ENCODE measurements at places on chromosomes 12 and 14.

GRCh38 chr14:68306265-68306933, 486.5 kb downstream of the ZFP36L1 start:
- no peak for DNase-seq

DNA sequence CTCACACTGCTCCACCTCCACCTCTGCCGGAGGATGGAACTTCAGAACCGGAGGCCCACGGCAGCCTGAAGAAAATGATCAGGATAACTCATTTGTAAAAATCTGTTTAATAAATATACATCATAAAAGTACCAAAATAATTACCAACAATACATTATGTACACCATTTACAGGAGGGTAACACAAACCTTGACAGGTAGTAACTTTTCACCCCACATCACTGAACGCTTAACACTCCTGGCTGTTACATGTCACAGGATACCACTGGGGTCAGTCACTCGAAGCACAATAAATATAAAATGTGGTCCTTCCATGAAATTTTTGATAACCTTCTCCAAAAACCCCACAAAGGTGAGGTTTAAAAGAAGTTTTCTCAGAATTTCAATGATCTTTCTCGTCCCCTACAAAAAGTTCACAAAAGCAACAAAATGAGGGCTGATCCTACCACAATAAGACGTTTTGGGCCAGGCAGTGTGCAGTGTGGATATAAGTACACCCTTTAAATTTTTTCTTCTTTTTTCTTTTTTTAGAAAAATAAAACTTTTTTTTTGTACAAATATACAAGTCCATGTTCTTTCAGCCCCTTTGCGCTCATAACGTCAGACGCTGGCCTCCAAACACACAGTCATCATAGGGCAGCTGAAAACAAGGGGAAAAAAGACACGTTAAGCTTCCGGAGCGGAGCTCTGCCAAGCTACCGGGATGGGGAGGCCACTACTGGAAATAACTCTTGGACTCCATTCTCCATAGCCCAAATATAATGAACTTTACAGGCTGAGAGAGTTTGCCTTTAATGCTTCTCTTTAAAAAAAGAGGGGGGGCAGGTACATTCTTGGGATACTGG, 2.9 kb downstream of the NFKBIA start:
- no peak for DNase-seq

DNA sequence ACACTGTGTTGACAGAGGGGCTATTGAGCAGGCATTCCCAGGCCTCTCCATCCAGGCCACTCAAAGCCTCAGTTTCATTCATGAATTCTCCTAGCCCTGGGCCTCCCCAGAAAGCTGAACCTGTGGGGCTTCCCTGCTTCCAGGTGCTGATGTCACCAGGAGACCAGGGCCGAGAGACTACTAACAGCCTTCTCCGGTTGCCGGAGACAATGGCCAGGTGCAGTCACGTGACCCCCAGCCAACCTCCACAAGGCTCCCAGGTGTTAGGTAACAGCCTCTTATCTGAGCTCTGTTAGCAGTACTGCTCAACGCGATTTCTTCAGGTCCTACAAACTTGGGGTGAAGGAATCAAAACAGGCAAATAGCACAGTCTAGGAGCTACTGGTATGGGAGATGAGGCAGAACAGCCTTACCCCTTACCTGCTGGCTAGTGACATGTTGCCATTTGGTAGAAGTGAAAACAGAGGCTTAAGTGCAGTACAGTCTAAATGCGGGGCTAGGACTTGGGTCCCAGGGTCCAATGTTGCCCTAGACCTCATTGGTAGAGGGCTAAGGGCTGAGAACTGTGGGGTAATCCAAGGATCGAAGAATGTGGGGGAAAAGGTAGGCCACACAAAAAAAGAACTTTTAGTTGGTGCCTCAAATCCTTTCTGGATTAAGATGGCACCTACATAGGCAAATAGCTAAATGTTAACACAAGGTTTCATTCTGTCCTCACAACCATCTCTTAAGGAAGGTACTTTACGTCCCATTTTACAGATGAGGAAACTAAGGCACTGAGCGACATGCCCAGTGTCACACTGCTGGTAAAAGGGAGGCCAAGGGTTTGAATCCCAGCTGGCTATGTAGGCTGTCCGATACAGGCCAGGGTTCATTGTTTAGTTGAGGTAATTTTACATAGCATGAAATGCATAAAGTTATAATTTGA, 3.8 kb downstream of the CCDC88C start:
- no peak for DNase-seq

- no peak for DNase-seq
Observed at GRCh38 chr14:52305014-52305413, 9.1 kb upstream of the PTGER2 start.

DNA sequence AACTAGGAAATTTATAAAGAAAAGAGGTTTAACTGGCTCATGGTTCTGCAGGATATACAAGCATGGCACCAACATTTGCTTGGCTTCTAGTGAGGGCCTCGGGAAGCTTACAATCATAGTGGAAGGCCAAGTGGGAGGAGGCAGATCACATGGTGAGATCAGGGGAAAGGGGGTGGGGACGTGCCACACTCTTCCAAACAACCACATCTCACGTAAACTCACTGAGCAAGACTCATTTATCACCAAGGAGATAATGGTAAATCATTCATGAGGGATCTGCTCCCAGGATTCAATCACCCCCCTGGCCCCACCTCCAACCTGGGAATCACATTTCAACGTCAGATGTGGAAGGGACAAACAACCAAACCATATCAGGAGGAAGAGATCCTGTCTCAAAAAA, 35.8 kb downstream of the NUMB start:
- no peak for DNase-seq

DNA sequence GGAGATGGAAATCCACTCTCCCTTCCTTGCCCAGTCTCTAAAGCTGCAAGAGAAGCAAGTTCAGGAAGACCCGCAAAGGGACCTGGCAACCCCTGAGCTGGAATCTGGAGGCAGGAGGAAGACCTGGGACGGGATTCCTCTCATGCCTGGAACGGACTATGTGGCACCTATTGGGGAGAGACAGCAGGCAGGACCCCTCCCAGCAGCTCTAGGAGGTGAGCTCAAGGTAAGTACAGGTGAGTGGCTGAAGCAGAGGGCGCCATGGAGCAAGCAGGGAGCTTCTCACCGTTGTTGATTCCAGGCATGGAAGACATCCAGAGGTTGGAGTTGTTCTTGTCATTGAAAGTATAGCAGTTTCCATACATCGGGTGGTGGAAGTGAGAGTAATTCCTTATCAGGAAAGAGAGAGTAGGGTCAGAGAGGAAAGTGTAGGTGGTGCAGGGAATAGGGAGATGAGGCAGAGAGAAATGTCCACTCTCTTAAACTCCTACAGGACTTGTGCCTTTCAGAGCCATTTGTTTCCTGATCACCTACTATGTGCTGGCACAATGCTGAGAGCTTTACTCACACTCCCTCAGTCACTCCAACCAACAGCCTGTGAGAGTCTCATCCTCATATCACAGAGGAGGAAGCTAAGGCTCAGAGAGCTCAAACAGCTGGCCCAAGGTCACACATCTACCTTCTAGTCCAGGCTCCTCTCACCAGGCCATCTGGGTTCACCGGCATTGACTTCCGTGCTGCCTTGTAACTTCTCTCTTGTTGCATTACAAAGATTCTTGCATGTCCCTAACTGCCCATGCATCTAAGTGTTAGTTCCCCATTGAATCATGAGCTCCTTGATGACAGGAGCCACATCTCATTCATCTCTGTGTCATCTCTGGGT, 13.9 kb upstream of the TNFRSF1A start:
- no peak for DNase-seq

DNA sequence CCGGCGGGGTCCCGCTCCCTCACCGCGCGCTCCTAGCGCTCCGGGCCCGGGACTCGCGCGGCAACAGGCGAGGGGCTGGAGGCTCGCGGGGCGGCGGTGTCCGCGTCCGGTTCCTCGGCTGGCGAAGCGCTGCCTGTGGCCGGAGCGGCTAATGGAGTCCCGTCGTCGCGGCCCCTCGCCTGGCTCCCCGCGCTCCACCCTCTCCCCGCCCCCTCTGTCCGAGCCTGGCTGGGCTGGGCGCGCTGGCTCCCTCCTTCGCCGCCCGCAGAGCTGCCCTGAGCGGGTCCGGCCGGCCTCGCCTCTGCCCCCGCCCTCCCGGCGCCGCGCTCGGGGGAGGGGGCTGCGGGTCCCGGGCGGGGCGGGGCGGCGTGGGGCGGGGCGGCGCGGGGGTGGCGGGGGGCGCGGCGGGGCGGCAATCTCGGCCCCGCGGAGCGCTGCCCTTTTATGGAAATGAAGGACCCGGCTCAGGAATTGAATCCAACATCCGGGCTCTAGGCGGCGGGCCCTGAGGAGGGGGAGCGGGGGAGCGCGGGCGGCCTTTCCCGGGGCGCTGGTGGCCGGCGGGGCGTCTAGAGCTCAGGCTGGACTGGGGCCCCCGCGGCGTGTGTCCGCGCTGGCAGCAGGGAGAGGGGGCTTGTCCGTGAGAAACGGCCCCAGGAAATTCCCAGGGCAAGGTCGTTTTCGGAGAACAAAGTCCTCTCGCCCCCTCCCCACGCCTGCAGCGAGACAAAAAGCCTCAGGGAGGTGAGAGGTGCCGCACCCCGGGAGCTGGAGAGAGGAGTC, at the start of gene FERMT2:
FERMT2 (minus strand) TSS at position 153 of the 783 bp plus-strand sequence. CDS start 482 bp downstream, outside the sequence.
- DNase-seq, result peak; percentile 30

DNA sequence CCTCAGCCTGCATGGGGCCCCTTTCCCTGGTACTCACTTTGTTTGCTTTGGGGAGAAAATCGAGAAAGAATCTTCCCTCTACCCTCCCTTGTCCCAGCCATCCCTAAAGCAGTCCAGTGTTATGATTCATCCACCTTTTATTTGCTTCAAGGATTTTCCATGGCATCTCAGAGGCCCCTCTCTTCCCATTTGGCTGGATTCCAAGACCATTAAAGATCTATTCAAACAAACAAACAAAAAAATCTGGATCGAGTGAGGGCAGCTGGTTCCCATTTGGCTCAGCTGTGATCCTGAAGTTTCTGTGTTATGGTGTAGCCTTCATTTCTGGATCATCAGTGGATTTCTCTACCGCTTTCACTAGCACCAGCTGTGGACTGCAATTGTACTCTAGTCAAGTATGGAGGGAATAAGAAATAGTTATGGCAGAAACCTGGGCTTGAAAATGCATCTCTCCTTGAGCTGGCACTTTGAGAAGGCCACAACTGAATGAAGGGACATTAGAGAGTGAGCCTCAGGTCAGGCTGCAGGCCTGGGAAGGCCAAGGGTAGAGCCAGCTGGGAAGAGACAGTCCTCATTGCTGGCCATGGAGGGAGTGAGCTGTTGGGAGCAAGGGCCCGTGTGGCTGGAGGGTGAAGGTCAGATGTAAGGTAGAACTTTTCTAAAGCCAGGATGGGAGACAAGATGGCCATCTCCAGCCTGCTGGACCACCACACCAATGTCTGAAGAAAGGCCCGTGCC, 13.7 kb downstream of the KRT71 start:
- DNase-seq, result no peak

GRCh38 chr12:65557438-65558181, 266.7 kb upstream of the HMGA2 start:
- no peak for DNase-seq

DNA sequence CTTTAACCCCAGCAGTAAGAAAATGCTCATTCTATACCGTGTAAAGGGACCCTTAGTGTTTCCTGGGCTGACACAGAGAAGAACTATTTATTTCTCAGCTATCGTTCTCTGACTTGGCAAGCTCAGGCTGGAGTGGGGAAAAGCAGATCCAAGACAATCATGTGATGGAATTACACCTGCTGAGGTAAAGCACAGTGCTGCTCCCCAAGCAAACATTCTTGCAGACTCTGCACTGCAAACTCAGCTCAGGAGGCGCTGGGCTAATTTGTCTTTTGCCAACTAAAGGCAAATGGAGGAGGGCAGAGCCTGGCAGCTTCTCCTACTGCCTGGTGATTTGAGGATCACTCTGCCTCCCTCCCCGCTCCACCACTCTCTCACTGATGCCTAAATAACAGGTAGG, 57.8 kb upstream of the FUT8 start:
- DNase-seq, result no peak

GRCh38 chr12:106062693-106063092, 76.1 kb downstream of the NUAK1 start:
- DNase-seq, result no peak

DNA sequence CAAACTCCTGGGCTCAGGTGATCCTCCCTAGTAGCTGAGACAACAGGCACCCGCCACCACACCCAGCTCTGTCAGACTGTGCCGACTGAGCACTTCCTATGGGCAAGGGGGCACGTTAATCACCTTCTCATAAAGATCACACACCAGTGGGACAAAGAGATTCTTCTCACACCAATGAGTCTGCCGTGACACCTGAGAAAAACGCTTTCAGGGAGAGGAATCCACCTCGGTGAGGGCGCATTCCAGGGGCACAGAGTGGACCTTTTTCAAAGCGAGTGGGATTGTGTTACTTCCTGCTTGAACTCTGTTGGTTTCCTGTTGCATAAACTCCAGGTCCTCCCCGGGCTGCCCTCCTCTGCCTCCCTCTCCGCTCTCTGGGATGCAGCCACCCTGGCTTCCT, 17.5 kb upstream of the SCARB1 start:
- DNase-seq, result peak; percentile 72

- no peak for DNase-seq
Observed at GRCh38 chr14:23365732-23366425, 907 bp upstream of the EFS start.

DNA sequence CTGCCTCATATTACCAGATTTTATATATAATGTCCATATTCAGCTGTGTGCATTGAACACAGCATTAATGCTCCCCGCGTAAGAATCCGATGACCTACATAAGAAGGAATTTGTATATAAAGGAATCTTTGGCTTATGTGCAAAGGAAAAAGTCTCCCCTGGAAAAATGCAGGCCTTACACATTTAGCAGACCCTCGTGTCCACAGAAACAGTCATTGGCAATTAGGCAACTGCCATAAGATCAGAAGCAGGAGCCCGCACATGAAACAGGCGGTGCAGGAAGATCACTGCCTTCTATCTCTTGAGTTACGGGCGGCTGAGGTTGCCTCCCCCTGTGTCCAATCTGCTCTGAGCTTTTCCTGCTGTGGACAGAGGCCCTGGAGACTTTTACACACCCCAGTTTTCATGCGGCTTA, 63.2 kb upstream of the RFX4 start:
- no peak for DNase-seq

GRCh38 chr14:60294411-60295069, 45.5 kb downstream of the PPM1A start:
- DNase-seq, result no peak

GRCh38 chr14:69982220-69982839, 103.1 kb downstream of the SMOC1 start:
- no peak for DNase-seq

- DNase-seq, result no peak
Observed at GRCh38 chr14:104030958-104031357, 54.5 kb upstream of the ASPG start.

DNA sequence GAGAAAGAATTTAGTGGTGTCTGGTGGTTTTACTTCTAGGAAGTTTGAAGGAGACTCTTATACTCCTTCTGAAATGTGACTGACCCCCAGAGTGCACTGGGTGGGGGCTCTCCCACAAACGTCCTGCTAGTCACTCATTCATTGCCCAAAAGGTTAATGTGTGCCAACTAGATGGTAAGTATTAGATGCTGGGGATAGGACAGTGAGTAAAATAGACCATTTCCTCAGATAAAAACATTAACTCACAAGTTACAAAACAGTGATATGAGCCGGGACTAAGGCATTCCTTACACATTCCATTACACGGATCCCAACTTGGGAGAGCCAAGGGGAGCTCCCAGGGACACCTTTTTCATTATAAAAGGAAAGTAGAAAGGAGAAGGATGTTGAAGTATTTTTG, 185.1 kb downstream of the ATXN7L3B start:
- DNase-seq, result no peak
